ENCODE measurements at places on chromosomes 4 and X. TPM values are rescaled to one million over a fixed set of nuclear protein-coding genes. Genes with fewer than 3 reads are reported as not detected.

- DNase-seq = no peak
Measured at GRCh38 chr4:104642521-104642920, 147.8 kb upstream of the CXXC4 start.

- no peak for DNase-seq
Measured at GRCh38 chr4:124092541-124092984, 620.0 kb downstream of the ANKRD50 start.

GRCh38 chr4:114108869-114109268 lies 129.4 kb upstream of the ARSJ start:
- peak; percentile 39 for DNase-seq

DNA sequence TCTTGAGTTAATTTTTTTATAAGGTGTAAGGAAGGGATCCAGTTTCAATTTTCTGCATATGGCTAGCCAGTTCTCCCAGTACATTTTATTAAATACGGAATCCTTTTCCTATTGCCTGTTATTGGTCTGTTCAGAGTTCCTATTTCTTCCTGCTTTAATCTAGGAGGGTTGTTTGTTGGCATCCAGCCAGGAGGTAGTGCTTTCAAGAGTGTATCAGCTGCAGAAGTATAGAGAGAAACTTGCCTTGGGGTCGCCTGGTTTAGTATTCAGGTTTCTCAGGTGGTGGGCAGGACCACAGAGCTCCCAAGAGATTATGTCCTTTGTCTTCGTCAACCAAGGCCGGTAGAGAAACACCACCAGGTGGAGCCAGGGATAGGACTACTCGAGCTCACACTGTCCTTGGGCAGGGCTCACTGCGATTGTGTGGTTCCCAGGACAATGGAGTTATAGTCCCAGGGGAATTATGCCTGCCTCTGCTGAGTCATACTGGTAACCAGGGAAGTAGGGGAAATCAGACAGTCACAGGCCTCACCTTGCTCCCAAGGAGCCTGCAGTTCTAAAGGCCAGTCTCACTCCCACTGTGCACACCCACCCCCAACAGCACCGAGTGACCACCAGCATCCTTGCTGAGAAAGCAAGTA lies 168.1 kb downstream of the VSIG4 start:
- peak; percentile 60 for DNase-seq

- no peak for DNase-seq
Measured at GRCh38 chrX:68438575-68438974, 5.3 kb upstream of the OPHN1 start.

DNA sequence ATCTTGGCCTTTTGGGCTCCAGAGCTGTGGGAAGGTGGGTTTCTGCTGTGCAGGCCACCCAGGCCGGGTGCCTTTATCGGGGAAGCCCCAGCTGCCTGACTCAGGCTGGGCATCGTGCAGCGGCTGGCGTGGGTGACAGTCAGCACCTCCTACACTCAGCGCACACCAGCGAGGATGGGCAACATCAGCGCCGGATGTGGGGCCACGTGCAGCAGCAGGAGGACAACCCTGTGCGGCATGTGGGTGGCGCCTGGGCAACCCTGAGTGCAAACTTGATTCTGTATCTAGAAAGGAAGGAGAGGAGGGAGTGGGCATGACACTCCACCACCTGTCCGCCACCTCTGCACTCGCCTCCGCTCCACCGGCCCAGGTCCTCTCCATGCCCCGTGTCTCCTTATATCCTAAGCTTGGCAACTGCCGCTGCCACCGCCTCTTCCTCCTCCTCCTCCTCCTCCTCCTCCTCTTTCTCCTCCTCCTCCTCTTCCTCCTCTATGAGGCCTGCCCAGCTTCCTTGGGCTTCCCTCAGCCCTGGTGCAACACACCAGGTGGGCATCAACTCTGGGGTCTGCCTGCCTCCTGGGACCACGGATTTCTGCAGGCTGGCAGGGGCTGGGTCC lies 107.4 kb upstream of the AFAP1 start:
- DNase-seq = no peak

DNA sequence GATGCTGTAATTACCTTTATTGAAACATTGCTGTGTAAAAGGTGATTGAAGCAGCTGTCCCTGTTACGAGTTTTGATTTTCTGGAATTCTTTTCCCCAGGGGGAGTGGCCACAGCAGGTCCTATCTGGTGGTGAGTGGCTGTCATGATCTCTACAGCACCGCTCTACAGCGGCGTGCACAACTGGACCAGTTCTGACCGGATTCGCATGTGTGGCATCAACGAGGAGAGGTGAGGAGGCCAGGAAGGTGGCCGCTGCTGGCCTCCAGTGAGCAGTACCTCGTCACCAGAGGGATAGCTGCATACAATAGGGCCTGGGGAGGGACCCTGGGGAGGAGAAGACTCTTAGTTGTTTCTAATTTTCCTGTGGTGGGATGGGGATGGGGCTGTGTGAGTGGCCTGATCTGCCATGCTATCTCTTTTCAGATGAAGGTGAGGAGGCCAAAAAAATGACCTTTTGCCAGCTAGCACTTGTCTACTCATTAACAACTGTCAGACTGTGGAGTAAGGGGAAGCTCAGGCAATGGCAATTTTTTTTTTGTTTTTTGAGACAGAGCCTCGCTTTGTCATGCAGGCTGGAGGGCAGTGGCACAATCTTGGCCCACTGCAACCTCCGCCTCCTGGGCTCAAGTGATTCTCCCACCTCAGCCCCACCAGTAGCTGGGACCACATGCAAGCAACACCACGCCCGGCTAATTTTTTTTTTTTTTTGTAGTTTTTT lies 22.8 kb downstream of the BCORL1 start:
- DNase-seq = no peak

GRCh38 chr4:73869130-73870055 lies at the start of gene CXCL1:
TSS of gene CXCL1 (plus strand) at chr4:73869393. CDS start at chr4:73869471, 78 bp downstream.
- no peak for DNase-seq

DNA sequence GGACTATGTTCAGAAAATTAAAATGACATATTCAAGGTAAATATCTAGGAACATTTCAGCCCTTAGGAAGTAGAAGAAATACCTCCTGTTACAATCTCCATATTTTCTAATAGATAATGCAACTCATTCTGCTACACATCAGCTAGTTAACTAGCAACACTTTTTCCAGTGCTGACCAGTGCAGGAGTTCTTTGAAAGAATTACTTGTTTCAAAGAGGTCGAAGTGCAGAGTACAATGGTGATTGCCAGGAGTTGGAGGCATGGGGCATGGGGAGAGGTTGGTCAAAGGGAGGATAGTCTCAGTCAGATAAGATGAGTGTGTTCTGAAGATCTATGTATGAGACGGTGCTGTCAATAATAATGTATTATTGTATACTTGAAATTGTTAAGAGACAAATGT lies 53.1 kb downstream of the MTNR1A start:
- DNase-seq = no peak

DNA sequence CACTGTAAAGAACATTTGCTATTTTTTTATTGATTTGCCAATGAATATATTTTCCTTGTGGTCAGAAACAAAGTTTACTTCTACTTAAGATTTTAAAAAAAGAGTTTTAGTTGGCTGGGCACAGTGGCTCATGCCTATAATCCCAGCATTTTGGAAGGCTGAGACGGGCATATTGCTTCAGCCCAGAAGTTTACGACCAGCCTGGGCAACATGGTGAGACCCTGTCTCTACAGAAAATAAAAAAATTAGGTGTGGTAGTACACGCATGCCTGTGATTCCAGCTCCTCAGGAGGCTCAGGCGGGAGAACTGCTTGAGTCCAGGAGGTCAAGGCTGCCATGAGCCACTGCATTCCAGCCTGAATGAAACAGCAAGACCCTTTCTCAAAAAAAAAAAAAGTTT lies 36.8 kb downstream of the LRP2BP start:
- DNase-seq = no peak

The GAGE12F gene
- not detected for total RNA-seq

The PCDH19 gene
- total RNA-seq = 0.80 TPM

The ARHGAP6 gene
- total RNA-seq = not detected

The SLC10A6 gene
- not detected for total RNA-seq

The UGT2B7 gene
- not detected for total RNA-seq

The NAT8L gene
- total RNA-seq = 3.4 TPM

The HOPX gene
- total RNA-seq = not detected

The FGG gene
- total RNA-seq = not detected

The C1QTNF7 gene
- not detected for total RNA-seq

The DSPP gene
- total RNA-seq = not detected

All from A673 (cell line).